ENCODE measurements at places on chromosomes 2 and 18.

DNA sequence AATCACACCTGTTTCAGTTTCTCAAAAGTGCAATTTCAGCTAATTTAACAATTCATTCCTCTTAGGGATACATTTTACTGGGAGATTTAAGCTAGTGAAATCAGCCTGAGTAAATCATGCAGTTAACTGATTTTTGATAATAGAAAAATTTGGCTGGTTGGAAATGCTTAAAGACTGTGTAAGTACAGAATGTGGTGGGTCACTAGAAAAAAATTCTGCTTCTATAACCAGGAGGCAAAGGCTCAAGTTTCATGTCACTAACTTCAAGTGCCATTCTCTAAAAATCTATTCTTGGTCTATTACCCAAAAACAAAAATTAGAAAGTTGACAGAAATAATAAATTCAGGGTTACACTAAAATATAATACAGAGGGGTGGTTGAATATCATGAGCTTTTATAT, 271.3 kb downstream of the CCDC178 start:
- DNase-seq: no peak

GRCh38 chr2:173630425-173631126, 275.9 kb downstream of the CDCA7 start:
- DNase-seq: no peak

DNA sequence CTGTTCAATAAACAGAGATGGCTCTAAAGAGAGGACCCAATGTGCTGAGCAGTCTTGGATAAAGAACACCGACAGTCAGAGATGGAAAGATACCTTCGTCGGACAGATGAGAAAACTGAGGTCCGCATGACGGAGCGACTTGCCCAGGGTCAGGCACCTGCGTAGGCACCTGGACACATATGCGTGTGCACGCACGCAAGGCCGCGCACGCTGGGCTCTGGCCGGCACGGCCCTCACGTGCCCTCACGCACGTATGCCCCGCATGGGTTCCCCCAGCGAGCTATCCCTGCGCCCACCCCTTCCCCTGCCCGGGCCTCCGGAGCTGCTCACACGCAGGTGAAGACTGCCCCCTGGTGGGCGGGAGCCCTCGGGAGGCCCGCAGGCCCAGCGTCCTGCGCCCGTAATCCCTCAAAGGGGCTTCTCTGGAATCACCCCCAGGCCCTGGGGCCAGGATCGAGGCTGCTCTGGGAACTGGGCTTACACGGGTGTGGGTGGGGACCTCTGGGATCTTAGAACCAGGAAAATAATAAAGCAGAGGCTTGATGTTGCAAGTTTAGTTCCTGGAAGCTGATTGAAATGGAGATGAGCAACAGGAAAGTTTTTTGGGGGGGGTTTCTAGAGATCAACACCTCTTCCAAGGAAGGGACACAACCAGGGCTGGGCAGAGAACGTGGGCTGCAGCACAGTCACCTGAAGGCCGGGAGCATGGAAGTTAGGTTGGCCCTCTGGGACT, 246.3 kb downstream of the TNS1 start:
- DNase-seq: peak; percentile 60

DNA sequence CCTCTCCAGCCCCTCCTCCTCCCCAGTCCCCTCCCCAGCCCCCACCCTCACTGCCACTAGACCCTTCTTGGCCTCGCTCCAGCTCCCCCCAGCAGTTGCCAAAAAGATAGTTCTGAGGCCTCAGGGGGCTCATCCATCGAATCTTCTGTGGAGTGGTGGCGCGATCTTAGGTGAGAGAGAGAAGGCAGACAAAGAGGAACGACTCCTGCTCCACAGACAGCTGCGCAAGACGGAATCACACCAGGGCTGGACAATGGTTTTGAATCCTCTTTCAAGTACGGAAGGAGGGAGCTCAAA, 68.1 kb downstream of the LAMA3 start:
- no peak for DNase-seq

DNA sequence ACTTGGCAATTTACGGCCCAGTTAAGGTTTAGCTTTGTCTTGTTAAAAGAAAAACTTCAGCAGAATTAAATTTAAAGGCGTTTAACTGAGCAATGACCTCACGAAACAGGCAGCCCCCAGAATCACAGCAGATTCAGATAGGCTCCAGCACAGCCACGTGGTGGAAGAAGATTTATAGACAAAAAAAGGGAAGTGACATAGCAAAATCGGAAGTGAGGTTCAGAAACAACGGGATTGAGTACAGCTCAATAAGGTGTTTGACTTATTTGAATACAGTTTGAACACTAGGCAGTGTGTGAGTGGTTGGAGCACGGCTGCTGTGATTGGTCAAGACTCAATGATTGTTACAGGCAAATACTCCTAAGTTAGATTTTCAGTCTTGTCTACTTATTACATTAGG, 79.8 kb downstream of the MOGAT1 start:
- DNase-seq: no peak

GRCh38 chr18:59032308-59032707, 107.4 kb upstream of the SEC11C start:
- DNase-seq: no peak

DNA sequence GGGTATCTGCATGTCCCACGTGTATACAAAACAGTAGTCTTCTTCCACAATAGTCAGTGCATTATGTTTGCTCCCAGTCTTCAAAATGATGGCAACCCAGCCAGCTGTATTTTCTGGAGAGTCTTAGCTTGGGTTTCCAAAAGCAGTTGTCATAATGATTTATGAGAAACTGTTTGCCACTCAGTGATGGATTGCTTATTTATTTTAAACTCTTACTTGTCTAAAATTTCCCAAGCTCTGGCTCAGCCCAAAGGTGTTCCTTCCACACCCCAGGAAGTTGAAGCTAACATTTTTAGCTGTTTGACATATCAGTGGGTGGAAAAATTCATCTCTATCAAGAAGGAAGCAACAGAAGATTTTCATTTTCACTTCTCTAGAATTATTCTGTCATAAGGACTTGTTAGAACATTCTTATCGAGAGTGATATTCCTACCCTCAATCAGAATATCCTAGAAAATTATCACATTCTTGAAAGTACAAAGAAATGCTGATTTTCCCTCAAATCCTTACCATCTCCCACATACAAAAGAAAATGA, 78.8 kb downstream of the ASAP2 start:
- DNase-seq: no peak

DNA sequence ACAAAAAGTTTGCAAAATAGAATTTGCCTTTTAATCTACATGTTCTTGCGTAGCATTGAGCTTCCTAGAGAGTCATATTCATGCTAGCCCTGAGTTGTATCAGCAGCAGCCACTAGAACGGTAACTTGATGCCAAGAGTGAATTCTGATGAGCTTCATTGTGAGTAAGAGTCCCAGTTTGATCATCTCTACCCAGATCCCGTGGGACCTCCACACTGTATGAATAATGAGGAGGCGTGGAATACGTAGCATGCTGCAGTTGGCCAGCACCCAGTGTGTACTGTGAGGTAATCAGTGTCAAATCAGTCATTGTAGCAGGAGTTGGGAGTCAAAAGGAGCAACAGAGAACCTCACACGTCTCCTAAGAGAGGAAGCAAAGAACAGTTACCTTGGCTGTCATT, 197.9 kb downstream of the NEDD4L start:
- DNase-seq: no peak

DNA sequence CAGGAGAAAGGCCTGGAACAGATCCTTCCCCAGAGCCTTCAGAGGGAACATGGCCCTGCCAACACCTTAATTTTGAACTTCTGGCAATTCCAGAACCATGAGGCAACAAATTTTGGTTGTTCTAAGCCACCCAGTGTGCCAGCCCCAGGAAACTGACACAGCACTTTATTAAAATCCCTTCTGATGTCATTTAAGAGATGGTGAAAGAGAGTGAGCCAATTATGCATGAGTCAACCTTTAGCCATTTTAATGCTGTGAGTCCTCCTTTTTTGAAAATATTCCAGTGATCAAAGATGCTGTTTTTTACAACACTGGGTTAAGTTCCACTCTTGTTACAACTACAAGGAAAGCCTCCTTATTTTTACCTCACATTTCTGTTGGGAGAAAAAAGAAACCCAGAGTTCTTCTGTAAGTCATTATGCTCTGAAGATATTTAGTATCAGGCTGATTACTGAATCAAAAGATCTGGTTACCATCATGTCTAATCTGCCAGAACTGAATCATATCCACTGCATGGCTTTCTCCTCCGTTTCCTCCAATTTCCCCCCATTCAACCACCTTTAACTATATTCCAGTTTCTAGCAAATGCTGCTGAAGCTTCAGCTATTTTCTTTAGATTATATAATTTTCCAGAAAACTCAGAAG, 235.4 kb downstream of the TXNL1 start:
- DNase-seq: no peak

DNA sequence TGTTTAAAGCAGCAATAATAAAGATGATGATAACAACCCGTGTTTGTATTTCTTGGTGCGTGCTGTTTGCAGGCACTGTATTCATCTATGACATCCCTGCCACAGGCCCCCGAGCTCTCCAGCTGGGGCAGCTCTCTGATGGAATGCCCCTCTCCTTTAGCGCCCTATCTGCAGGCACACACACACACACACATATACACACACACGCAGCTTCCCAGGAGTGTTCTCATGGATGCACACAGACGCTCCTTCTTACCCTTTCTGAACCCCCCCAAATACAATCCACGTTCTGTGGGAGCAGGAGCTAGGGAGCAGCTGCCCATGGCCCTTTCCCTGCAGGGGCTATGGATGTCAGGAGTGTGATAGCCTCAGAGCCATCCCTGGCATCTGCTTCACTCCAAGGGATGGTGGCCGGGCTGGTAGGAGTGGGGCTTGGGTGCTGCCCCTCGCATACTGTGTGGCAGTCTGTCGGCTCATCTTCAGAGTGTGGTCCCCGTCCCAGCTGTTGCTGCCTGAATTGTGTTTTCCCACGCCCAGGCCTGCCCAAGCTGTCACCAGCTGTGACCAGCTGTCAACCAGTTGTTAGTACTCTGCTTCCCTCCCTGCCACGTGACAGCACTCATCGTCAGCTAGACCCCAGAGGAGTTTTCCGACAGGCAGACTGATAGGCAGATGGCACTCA, 50.8 kb upstream of the MYCN start:
- no peak for DNase-seq

- DNase-seq: no peak
Observed at GRCh38 chr2:120983344-120983743, 247.7 kb downstream of the GLI2 start.

GRCh38 chr2:195721042-195721441, 64.0 kb downstream of the SLC39A10 start:
- no peak for DNase-seq

GRCh38 chr18:45657357-45658335, 42.4 kb downstream of the SLC14A2 start:
- DNase-seq: peak; percentile 9

- DNase-seq: no peak
Observed at GRCh38 chr18:57759650-57760049, 43.5 kb downstream of the ATP8B1 start.

- no peak for DNase-seq
Observed at GRCh38 chr2:287471-287885, 413 bp downstream of the ALKAL2 start.

DNA sequence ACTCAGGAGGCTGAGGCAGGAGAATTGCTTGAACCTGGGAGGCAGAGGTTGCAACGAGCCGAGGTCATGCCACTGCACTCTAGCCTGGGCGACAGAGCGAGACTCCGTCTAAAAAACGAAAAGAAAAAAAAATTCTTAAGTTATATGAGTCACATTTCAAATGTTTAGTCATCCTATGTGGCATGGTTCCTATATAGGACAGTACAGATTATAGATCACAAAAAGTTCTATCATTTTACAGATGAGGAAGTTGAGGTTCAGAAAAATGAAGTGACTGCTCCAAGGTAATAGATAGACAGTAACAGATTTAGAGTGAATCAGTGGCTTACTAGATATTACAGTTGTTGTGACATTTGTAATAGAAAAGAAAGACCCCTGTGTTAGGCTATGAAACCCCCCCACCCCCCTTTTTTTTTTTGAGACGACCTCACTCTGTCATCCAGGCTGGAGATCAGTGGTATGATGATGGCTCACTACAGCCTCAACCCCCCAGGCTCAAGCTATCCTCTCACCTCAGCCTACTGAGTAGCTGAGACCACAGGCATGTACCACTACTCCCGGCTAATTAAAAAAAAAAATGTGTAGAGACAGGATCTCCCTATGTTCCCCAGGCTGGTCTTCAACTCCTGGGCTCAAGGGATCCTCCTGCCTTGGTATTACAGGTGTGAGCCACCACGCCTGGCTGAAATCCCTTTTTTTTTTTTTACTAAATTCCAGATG, 22.7 kb downstream of the PTPN4 start:
- no peak for DNase-seq

DNA sequence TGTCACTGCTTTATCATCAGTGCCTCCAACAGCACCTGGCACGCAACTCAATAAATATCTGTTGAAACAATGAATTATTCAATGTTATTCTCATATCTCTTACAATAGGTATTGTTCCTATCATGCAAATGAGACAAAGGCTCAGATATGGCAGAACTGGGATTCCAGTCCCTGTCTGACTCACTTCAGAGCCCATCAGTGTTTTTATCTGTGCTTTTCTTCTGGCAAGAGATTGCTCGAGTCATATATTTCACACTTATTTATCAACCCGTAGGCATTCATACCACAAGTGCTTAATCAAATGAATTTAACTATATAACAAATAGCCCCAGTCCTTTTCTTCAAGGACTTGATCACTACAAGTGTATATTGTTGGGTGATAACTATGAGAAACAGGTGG, 76.4 kb upstream of the TSPYL6 start:
- DNase-seq: no peak

- DNase-seq: no peak
Observed at GRCh38 chr2:174157053-174157452, 91.3 kb downstream of the OLA1 start.

- DNase-seq: peak; percentile 18
Observed at GRCh38 chr2:206989311-206989710, 50.0 kb downstream of the CPO start.

GRCh38 chr2:187338679-187339121, 109.4 kb downstream of the CALCRL start:
- no peak for DNase-seq

DNA sequence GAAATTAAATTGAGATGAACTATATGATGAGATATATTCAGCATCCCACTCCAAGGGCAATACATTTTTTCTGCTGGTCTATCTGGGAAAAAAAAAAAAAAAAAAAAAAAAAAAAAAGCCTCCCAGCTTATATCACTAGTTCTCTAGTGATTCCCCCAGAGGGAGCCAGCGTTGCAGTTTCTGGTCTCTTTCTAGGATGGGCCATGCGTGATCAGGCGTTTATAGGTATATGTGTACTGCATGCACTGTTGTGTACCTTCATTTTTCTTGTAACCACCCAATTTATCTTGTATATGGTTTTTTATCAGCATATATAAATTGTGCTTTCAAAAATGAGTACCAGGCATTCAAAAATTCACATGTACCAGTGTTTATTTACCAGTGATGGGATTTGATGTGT, 35.1 kb downstream of the DCDC2C start:
- no peak for DNase-seq

DNA sequence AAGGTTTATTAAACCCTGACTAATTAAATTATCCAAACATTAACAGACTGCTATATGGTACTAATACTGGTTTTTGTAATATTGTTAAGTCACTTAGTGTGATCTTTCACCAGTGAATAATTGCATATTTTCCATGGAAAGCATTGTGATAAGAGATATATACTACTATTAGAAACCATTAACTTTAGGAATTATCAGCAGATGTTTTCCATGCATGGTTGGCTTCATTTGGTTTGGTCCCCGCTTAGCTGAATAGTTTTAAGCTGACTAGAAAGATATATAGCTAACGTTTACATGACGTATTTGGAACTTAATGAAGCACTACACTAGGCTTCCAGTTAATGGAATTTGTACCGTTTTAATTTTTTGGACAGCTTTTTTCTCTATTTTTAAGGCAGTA, 37.9 kb downstream of the LCLAT1 start:
- no peak for DNase-seq

Data from stimulated activated CD4-positive, alpha-beta T cell treated with anti-CD3 and anti-CD28 coated beads, Interleukin-15, amount 100 ng/mL, for 48 hours (primary cell).